ENCODE measurements at places on chromosomes 1 and 21.
A peak's percentile ranks its signal among the peaks of the same experiment; 100 is the strongest.

GRCh38 chr1:160855181-160855981 is 7.3 kb downstream of the CD244 start:
- DNase-seq, result no peak

- peak; percentile 63 for DNase-seq
Measured at GRCh38 chr1:33050221-33051076, 13.8 kb upstream of the AK2 start.

DNA sequence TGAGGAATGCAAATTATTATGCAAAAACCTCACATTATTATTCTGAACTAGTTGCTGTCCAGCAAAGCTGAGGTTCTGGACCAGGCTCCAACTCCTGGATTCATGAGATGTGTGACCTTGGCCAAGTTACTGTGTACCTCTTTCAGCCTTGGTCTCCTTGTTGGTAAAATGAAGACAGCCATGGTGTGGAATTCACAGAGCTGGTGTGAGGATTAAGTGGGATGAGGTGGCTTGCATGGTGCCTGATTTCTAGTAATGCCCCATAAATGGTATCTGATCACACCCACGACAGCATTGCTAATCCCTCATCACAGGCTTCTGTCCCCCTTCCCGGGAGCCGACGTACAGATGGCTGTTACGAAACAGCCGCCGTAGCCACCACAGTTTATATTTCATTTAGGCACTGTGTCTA is 59.6 kb downstream of the PGBD5 start:
- no peak for DNase-seq

GRCh38 chr1:19010995-19011844 is 54.7 kb upstream of the IFFO2 start:
- peak; percentile 89 for DNase-seq

GRCh38 chr21:38925923-38926322 is 120.2 kb downstream of the ETS2 start:
- peak; percentile 65 for DNase-seq

- DNase-seq, result no peak
Measured at GRCh38 chr1:161127649-161128048, 4.8 kb downstream of the DEDD start.

- DNase-seq, result no peak
Measured at GRCh38 chr1:210311726-210312493, 16.8 kb upstream of the HHAT start.

DNA sequence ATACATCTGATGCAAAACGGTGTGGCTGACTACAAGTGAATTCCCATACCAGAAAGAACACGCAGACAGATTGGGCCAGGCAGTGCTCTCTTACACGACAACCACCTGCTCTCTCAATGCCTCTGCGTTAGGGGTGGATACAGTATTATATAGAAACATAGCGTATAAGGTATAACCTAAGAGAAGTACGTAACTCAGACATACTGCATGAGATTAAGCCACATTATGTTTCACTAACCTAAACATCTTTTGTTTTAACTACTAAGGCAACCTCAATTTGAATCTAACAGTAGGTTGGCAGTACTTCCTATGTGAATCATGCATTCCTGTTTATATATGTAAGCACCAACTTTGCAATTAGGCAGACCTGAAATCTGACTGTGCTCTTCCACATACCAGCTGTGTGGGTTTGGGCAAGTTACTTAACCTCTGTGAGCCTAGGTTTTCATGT is 58.1 kb upstream of the COA6 start:
- peak; percentile 43 for DNase-seq

DNA sequence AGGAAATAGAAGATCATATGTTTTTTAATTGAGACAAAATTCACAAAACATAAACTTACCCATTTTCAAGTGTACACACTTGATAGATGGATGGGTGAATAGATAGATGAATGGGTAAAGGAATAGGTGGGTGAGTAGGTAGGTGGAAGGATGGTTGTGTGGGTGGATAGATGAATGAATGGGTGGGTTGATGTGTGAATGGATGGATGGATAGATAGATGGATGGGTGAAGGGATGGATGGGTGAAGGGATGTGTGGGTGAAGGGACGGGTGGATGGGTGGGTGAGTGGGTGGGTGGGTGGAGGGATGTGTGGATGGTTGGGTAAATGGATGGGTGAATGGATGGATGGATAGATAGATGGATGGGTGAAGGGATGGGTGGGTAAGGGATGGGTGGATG is 86.1 kb upstream of the KCND3 start:
- DNase-seq, result no peak

DNA sequence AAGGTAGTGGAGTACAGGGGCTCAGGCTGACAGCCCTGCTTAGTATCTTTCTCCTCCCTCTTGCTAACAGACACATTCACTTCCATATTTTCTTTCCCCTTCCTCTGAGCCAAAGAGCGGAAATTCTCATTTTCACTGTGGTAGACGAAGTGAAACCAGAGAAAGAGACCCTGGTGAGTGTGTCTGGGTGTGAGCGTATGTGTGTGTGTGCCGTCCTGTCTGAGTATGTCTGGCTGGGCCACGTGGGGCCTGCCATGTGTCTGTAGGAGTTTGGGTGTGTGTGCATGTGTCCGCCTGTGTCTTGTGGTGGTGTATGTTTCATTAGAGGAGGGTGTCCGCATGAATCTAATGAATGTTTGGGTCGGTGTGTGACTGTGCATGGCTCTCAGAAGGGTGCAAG is 1.7 kb downstream of the COL8A2 start:
- no peak for DNase-seq

GRCh38 chr1:221548942-221549341 is 192.9 kb downstream of the DUSP10 start:
- no peak for DNase-seq

- no peak for DNase-seq
Measured at GRCh38 chr1:47637111-47637685, 199.4 kb downstream of the FOXD2 start.

DNA sequence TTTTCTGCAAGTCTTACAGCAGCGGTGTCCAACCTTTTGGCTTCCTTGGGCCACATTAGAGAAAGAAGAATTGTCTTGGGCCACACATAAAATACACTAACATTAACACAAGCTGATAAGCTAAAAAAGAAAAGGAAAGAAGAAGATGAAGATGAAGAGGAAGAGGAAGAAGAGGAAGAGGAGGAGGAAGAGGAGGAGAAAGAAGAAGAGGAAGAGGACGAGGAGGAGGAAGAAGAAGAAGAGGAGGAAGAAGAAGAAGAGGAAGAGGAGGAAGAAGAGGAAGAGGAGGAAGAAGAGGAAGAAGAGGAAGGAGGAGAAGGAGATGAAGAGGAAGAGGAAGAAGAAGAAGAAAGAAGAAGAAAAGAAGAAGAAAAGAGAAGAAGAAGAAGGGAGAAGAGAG is 230.7 kb downstream of the DENND1B start:
- no peak for DNase-seq

DNA sequence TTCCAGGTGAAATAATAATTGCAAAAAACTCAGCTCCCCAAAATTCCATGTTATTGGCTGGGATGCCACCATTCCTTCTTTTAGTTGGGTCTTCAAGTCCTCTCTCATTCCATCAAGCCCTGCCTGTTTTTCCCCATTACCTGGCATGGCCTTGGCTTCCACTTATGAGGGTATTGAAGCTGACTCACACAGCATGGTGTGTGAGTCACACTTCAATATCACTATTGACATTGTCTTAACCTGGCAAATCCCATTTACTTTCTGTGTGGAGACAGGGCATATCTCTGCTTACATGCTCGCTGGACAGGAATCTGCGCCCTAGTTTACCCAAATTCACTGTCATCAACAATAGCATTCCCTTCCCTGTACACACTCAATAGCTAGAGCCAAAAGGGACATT is 1806.8 kb downstream of the BRINP3 start:
- DNase-seq, result no peak
